Activated CD8-positive, alpha-beta memory T cell treated with anti-CD3 and anti-CD28 coated beads, Interleukin-2, amount 50 U/mL, for 48 hours (primary cell): ENCODE measurements at places on chromosomes 13 and 19.
A peak's percentile ranks its signal among the peaks of the same experiment; 100 is the strongest.

DNA sequence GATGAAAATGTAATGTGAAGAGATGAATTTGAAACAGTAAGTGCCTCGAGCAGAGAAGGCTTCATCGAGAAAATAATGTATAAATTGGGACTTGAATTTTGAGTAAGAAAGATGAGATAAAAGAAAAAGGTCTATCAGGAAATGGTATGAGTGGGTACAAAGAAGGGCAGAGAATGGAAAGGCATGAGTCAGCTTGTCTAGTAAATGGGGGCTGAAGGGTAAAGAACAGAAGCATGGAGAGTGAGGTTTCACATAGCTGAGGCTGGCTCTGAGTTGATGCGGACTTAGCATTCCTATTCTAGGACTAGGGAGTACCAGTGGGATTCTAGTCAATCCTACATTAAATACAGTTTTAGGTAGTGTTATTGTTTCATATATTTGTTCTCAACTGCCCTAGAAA is 85.8 kb downstream of the ZC3H13 start:
- no peak for DNase-seq

- no peak for DNase-seq
These were observed 33.5 kb upstream of the CSNK1A1L start for GRCh38 chr13:37138926-37139325.

DNA sequence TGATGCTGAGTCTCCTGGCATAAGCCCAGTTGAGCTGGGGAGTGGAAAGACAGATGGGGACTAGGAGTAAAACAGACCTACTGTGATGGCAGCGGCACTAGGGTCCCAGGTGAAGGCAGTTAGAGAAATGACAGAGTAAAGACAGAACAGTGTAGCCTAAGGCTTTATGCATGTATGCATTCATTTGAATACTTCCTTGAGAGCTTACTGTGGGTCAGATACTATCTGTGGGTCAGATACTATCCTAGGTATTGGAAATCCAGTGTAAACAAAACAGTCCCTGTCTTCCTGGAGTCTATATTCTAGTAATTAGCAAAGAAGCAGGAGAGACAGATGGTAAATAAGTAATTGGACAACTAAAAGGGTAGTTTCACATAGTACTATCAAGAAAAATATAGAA is 73.7 kb upstream of the LRCH1 start:
- DNase-seq, result no peak

DNA sequence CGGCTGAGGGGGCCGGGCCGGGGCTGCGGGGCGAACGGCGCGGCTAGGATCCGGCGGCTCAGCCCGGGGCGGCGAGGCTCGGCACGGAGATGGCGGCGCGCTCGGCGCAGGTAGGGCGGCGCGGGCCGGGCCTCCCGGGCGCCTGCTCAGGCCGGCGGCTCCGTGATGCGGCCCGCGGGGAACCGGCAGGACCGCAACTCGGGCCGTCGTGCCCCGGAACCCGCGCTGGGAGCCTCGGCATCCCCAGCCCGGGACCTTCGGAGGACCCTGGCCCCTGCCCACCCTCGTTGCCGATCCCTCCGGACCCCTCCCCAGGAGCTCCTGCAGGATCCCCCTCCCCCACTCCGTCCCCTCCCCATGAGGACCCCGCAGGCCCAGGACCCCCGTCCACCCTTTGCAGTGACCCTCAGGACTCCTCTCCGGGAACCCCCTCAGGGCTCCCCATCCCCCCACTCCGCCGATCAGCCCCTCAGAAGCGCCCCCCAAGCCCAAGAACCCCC is 304 bp downstream of the EVI5L start:
- DNase-seq, result no peak

- DNase-seq, result no peak
These were observed 29.7 kb upstream of the FXYD3 start for GRCh38 chr19:35085947-35086346.

DNA sequence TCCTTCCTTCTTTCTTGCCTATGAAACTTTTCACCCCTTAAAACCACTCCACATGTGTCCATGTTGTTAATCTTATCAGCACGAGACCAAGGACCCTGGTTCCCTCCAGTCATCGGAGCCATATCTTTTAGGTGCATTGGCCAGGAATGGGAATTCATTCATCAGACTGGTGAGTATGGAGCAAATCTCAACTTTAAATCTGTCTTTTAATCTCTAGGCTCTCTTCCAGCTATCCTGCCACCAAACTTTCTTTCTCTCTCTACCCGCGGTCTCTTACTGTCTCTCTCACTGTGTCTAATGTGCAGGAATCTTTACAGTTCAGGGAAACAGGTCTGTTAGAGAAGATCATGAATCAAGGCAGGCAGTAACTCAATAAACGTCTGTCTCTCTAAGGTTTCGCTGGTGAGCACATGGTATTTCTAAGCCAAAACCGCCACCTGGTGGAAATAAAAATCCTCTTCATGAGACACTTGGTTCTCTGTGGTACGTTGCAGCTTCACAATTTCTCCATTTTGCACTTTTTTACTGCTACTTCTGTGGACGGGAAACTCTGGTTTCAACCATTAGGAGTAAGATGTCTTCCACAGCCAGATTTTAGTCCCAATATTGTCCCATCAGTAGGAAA is 16.1 kb downstream of the LGALS16 start:
- no peak for DNase-seq

DNA sequence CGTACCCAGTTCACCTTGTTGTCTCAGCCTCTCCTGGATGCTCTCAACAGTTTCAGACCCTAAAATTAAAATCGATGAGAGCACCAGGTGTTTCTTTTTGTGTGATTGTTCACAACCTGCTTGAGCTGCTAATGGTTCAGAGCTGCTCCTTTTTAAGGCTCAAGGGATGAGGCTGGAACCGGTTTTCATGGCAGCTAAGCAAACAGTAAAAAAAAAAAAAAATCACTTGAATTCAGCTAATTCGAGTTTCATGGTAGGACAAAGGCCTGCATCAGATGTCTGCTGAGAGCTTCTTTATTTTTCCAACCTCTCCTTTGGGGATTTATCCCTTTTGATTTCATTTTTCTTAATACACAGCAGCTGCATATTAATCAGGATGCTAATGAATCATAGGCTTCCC is 6.5 kb downstream of the SYCE2 start:
- DNase-seq, result no peak

GRCh38 chr19:41353466-41354342 is at the start of gene TGFB1:
TGFB1 (minus strand) TSS chr19:41353922; CDS start chr19:41353044, 878 bp downstream.
- DNase-seq, result peak; percentile 94

- no peak for DNase-seq
These were observed 123.0 kb downstream of the KL start for GRCh38 chr13:33139184-33139583.

DNA sequence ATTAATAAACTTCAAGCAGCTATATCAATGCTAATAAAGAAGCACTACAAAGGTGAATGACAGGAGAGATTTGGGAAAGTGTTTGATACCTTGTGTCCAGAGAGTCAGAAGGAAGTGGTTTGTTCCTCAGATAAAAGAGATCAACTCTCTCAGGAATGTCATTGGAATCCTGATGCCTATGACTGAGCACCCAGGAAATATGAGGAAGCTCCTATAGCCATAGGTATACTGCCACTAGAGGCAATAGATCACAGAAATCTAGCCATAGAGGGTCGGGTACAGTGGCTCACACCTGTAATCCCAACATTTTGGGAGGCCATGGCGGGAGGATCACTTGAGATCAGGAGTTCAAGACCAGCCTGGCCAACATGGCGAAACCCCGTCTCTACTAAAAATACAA is 612.6 kb downstream of the DACH1 start:
- DNase-seq, result no peak

DNA sequence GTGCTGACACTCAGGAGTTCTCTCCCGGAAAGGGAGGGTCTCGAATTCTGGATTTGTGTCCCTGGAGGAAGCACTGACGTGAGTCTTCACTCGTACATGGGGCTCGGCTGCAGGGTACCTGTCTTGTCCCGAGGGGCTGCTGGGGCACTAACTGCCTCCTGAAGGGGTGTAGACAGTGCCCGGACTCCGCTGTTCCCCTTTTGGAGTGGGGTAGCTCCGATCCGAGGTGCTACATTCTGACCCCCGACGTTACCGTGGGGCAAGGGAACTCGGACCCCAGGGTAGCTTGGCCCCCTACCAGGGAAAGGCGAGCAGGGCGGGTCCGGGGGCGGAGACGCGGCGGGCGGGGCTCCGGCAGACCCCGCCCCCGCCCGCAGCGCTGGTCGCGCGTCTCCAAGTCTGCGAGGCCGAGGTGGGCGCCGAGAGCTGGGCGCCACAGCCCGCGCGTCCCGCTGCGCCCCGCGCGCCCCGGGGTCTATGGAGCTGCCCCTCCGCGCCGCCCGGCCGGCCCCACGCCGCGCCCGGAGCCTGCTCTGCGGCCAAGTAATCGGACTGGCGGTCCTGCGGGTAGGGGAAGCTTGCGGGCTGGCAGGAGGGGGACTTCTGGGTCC is at the start of gene NPAS1:
NPAS1 (plus strand) TSS at position 407 of the 611 bp plus-strand sequence. CDS start 1,211 bp downstream, outside the sequence.
- DNase-seq, result no peak

- DNase-seq, result no peak
These were observed 427.1 kb downstream of the EFNB2 start for GRCh38 chr13:106108346-106108745.

GRCh38 chr13:110411688-110412059 is 104.6 kb downstream of the COL4A2 start:
- no peak for DNase-seq

GRCh38 chr19:29537181-29537580 is 11.4 kb downstream of the VSTM2B start:
- peak; percentile 28 for DNase-seq

DNA sequence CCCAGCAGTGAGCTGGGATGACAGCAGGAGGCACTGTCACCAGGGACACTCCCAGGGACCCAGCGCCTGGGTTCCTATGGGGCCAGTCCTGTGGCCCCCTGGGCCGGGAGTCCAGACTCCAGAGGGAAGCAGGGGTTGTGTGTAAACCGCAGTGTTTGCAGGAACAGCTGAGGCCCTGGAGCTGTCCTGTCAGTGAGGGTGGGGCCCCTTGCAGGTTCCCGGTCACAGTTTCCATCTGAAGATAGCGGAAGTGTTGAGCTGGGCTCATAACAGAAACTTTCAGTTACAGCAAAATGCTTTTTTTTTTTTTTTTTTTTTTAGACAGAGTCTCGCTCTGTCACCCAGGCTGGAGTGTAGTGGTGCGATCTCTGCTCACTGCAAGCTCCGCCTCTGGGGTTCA is 17.7 kb upstream of the CSNK1G2 start:
- DNase-seq, result no peak
